Mesothelial cell of epicardium (in vitro differentiated cells): ENCODE measurements at places on chromosomes 5 and 9. TPM values are rescaled to one million over a fixed set of nuclear protein-coding genes. Genes with fewer than 3 reads are reported as not detected.

CDKN2A gene
- total RNA-seq, result 79.5 to 88.5 TPM (median 86.1 TPM) in 3 replicates

GZMA gene
- not detected in 3 replicates for total RNA-seq

DDX4 gene
- total RNA-seq, result 0.18 TPM in 1 of 3 replicates, not detected in the others

SLC25A2 gene
- 1.3 to 1.6 TPM (median 1.6 TPM) in 3 replicates for total RNA-seq

CYLC2 gene
- total RNA-seq, result not detected in 3 replicates

SPATA6L gene
- 5.5 to 6.7 TPM (median 6.1 TPM) in 3 replicates for total RNA-seq

COL15A1 gene
- total RNA-seq, result 42.4 to 51.0 TPM (median 50.1 TPM) in 3 replicates

SLC36A3 gene
- total RNA-seq, result not detected in 3 replicates

C9orf72 gene
- 22.0 to 22.9 TPM (median 22.0 TPM) in 3 replicates for total RNA-seq

IL33 gene
- 4.2 to 5.4 TPM (median 4.7 TPM) in 3 replicates for total RNA-seq

ISL1 gene
- total RNA-seq, result 12.0 to 14.7 TPM (median 13.7 TPM) in 3 replicates

SLC6A7 gene
- not detected in 3 replicates for total RNA-seq

FSTL4 gene
- total RNA-seq, result 9.7 to 14.3 TPM (median 11.5 TPM) in 3 replicates

SPOUT1 gene
- total RNA-seq, result 34.6 to 44.8 TPM (median 38.1 TPM) in 3 replicates

GPX3 gene
- total RNA-seq, result 2.0 to 2.6 TPM (median 2.4 TPM) in 3 replicates

SARDH gene
- total RNA-seq, result 11.8 to 13.9 TPM (median 12.9 TPM) in 3 replicates

GRCh38 chr5:14270209-14270702, 127.1 kb downstream of the TRIO start:
- no peak for DNase-seq

- DNase-seq, result no peak
These were observed 16.7 kb downstream of the EXOC3 start for GRCh38 chr5:459562-460272.

DNA sequence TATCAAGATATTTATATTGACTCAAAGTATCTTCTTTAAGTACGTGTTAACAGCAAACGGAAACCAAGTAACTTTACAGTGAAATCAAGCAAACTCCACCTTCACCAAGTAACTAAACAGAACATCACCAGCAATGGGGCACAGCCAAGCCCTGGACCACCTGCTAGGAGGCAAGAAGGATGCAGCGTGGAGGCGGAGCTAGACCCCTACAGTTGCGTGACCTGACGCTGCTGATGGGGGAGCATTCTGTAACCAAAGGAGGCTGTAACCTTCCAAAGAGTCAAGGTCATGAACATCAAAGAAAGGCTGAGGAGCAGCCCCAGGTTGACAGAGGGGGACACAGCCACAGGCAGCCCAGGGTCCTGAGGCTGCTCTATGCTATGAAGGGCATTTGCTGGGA, 6.1 kb downstream of the VAV2 start:
- no peak for DNase-seq

- peak; percentile 19 for DNase-seq
These were observed 14.6 kb downstream of the IRX2 start for GRCh38 chr5:2736872-2737271.

- no peak for DNase-seq
These were observed 416.3 kb upstream of the ZNF608 start for GRCh38 chr5:125162714-125163113.

- DNase-seq, result no peak
These were observed 290.5 kb downstream of the SLF1 start for GRCh38 chr5:94908889-94909480.

DNA sequence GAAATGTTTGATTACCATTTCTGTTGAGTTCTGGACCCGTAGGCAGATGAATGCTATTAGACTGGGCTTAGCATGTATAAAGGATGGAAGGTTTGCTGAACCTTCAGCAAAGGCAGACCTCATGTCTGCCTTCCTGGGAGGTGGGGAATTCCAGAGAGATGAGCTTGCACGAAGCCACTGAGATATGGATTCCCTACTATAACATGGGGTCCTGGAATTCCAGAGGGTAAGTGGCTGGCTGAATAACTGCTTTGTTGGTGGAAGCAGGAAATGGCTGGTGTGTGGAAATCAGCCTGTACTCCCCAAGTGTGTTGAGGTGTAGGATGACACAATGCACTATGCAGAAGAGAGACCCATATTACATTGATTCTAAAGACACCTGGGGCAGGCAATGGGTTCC, 526.4 kb downstream of the CTNND2 start:
- DNase-seq, result no peak

GRCh38 chr5:172284611-172284980, 1.0 kb upstream of the UBTD2 start:
- no peak for DNase-seq

GRCh38 chr5:115599502-115599901, 2.8 kb downstream of the TICAM2 start:
- DNase-seq, result no peak

GRCh38 chr9:68912561-68912960, 101.4 kb downstream of the PRKACG start:
- DNase-seq, result no peak

DNA sequence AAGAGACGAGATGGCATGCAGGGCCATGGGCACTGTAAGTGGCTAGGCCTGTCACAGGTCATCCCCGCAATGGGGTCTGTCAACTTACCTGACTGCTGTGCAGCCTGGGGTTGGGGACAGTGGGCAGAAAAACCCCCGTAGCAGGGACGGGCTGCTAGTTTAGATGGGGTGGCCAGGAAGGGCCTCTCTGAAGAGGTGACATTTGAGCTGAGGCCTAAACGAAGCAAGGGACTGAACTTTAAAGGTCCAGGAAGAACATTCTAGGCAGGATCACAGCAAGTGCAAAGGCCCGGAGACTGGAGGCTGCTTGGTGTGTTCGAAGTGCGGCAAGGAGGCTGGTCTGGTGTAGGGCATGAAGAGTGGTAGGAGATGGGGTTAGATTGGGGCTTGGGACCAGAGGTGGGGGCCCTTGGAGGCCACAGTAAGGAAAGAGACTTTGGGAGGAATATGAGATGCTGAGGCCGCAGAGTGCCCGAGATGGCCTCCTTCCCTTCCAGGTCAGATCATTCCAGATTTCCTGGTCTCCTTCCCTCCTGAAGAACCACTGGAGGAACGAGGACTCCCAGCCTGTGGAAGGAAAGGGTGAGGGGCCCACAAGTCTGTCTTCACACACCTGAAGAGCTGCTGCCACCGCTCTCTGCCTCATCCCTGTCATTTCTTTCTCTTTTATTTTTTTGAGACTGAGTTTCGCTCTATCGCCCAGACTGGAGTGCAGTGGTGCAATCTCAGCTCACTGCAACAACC, 37.9 kb upstream of the SH3PXD2B start:
- no peak for DNase-seq

GRCh38 chr5:38783011-38783561, 62.7 kb upstream of the OSMR start:
- DNase-seq, result no peak

- no peak for DNase-seq
These were observed 66.1 kb downstream of the CDK5RAP2 start for GRCh38 chr9:120513825-120514396.

DNA sequence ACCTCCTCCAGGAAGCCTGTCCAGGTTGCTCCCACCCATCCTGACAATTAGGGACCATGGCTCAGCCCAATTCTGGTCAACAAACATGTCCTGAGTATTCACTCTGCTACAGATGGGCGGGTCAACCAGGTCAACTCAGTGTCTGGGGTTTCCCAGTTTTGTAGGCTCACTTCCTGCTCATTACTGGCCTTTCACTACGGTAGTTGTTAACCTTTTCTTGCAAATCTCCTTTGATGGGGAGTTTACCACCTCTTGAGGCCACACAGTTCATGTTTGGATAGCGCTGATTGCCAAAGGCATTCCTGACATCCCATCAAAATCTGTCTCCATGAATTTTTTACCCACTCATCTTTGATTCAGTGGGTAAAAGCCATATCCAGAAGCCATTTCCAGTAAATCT, 13.8 kb downstream of the TMEM8B start:
- DNase-seq, result no peak

- DNase-seq, result no peak
These were observed 214.1 kb upstream of the TLE4 start for GRCh38 chr9:79357616-79358015.

GRCh38 chr9:17075758-17076485, 58.9 kb upstream of the CNTLN start:
- DNase-seq, result no peak

GRCh38 chr5:161077936-161078545, 226.0 kb upstream of the ATP10B start:
- no peak for DNase-seq

DNA sequence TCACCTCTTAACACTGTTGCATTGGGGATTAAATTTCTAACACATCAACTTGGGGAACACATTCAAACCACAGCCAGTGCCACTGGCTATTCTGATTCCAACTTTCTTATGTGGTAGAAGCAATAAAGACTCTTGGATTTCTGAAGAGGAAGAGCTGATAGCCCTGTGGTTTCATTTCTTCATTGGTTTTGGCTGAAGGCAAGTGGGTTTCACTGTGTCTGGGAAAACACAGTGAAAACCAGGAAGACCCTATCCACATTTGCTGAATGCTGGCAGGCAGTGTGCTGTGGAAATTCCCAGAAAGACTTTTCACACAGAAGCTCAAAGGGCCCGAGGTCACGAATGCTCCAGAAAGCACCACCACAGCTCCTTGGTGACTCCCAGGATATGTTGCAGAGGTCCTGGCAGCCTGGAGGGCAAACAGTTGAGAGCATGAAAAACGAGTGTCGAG, 67.1 kb downstream of the DAPK1 start:
- no peak for DNase-seq

- no peak for DNase-seq
These were observed 6.5 kb downstream of the TNPO1 start for GRCh38 chr5:72822944-72823343.

- no peak for DNase-seq
These were observed 37.0 kb upstream of the IRX4 start for GRCh38 chr5:1919750-1920149.

DNA sequence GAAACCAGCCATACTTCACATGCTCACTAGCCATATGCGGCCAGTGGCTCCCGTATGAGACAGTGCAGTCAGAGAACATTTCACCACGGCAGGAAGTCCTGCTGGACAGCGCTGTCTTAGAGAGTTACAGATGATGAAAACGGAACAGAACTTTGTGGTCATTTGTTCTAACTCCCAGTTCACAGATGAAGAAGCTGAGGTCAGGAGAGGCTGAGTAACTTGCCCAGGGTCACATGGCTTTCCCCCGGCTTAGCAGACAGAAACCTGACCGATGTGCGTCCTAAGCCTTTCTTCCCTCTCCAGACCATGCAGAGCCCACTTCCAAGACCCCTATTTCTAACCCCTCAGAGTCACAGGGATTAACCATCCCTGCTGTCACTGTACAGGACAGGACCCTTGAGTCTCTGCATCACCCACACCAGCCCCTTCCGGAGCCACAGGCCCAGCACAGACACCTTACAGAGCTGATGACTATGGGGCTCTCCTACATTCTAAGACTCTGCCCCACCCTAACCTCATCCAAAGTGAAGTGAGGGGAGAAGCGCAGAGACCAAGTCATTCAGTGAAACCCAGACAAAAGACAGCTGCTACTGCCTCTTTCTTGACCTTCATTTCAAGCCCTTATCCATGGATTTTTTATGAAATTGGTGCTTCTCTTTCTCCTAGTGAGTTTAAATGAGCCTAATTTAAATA, 86.9 kb downstream of the PTPN3 start:
- DNase-seq, result no peak

DNA sequence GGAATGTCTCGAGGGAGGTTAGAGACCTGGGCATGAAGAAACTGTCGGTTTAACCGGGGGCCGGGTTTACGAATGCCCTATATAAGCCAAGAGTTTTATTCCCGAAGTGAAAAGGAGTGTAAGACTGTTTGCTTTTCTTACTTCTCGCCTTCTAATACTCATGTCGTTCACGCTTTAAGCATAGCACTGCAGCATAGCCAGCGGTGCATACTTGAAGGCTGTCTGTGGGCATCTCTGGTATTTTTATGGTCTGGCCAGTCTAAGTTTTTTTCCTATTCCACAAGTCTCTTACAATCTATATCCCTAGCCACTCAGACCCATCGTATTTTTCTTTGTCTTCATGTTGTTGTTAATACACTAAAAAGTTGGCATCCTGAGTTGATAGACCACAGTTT, 1.2 kb downstream of the UHRF2 start:
- no peak for DNase-seq

DNA sequence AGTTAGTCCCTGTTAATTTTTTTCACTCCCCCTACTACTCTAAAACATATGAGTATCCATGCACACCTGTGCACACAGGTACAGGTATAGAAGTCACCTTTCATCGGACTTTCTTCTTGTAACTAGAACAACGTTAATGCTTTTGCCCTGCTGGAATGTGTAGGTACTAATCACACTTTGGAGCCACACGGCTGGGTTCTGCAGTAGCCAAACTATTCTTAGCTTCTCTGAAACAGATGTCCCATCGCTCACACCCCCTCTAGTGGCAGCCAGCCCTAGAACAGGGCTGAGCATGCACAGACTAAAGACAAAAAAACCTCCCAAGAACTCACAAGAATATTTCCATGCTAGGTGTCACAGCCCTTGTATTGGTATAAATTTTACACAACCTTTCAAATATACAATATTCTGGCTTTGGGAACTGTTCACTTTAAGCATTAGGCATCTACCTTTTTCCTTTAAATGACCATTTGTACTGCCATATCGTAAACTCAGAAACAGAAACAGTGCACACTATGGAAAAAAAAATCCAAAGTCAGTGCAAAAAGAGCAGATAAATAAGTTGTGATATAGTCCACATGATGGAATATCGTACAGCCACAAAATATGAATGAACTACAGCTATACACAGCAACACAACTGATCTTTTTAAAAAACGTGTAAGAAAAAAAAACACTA, 64.0 kb downstream of the RETREG1 start:
- DNase-seq, result peak; percentile 66

DNA sequence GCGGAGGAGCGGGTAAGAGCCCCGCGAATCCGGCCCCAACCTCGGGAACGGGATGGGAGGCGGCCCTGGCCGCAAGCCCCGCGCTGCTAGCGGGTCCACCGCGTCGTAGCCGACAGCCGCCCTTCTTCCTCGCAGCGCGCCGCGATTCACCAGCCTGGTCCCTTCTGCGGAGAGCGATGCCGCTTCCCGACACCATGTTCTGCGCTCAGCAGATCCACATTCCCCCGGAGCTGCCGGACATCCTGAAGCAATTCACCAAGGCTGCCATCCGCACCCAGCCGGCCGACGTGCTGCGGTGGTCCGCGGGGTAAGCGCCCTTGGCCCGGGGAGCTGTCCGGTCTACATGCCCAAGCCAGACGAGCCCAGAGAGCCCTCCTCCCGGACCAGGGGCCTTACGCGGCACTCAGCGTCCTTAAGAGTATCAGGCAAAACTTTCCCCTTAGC, 335 bp downstream of the ROPN1L start:
- DNase-seq, result no peak

DNA sequence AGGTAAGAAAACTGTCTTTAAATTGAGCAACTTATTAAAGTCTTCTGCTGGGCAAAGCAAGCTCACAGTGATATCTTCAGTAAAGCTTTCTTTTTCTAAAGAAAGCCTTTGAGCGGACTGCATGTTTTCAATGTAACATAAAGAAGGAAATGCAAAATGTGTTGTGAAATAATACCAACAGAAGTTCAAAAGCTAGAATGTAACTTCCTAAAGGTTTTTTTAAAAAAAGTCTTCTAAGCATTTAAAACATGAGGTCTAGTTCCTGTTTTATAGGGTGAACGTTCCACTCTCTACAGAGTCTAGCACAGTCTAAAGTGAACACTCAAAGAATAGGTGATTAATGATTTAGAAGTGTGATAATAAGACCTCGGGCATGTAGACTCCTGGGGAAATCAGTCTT, 62.9 kb downstream of the DENND1A start:
- no peak for DNase-seq

GRCh38 chr5:94188725-94189124, 429.7 kb downstream of the KIAA0825 start:
- no peak for DNase-seq
